ENCODE measurements at places on chromosomes 6 and 20.

GRCh38 chr6:12423832-12424231 lies 133.7 kb downstream of the EDN1 start:
- no peak for DNase-seq

GRCh38 chr20:48584391-48585060 lies 243.3 kb downstream of the PREX1 start:
- no peak for DNase-seq

DNA sequence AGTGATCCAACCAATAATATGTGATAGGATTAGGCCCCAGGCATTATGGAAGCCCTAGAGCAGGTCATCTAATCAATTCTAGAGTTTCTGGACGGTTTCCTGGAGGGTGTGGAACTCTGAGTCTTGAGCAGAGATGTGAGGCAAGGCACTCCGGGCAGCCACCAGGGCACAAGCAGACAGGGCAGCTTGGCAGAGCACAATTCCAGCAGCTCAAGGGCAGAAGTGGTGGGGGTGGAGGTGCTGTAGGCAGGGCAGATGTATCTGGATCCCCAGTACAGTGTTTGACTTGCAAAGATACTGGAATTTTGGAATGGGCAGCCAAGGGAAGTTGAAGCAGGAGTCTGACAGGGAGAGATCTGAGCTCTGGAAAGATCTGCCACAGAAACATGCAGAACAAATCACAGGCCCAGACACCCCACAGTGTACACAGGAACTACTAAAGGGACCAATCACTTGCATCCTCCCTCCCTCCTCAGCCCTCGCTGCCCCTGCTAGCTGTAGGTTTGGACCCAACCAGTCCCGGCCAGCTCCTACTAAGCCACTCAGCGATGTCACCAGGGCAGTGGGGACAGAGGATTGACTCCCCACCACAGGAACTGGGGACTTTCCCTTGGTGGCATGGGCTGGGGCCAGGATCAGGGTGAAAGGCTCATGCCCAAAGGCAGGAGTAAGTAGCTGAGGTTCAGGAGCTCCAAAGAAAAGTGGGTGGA lies 47.0 kb downstream of the TFEB start:
- DNase-seq = no peak

DNA sequence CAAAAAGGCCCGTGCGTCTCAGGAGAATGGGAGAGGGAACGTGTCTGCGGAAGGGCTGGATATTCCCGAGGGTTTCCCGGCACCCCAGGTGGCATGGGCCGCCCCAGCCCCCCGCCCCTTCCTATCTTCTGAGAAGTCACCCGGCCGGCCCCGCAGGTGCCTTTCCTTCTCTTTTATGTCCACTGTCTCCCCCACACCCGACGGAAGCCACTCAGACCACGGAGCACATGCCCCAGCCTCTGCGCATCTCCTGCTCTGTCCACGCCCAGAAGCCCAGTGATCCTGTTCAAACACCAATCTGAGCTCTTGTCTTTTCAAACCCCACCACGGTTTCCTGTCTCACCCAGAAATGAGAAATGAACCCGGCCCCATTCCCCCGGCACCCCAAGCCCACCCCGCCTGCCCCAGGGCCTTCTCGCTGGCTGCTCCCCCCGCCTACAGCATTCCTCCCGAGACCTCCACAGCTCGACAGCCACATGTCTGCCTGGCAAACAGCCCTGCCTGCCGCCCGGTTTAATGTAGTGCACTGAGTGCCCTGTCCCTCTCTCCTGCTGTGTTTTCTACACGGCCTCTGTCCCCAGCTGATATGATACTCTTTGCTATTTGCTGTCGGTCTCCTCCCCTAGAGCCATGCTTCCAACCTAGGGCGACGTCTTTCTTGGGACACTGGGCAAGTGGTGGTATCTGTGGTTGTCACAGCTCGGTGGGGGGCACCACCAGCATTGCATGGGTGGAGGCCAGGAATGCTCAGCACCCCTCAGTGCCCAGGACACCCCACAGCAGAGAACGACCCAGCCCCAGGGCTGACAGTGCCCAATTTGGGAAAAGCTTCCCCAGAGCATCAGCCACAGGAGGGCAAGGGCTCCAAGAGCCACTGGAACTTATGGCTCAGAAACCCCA lies 182.7 kb downstream of the TAF4 start:
- DNase-seq = no peak

- no peak for DNase-seq
These were observed 20.4 kb upstream of the BPIFB1 start for GRCh38 chr20:33262658-33263065.

DNA sequence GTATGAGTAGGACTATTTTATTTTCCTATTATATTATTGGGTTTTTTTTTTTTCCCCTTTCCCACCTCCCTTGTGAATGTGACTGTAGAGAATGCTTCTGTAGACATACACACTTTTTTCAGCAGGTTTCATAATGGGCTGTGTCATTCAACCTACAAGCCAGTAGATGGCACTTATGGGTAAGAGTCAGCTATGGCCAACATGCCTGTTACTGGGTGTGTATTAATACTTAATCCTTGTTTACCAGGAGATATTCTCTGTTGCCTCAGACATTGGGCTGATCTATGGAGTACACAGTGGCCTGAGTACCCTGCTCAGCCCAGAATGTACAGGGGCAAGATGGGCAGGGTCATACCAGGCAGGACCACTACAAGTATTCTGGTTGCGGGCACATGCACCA lies 382.5 kb downstream of the EPHA7 start:
- DNase-seq = no peak

- no peak for DNase-seq
These were observed 291.6 kb upstream of the CDH4 start for GRCh38 chr20:60960500-60960899.

DNA sequence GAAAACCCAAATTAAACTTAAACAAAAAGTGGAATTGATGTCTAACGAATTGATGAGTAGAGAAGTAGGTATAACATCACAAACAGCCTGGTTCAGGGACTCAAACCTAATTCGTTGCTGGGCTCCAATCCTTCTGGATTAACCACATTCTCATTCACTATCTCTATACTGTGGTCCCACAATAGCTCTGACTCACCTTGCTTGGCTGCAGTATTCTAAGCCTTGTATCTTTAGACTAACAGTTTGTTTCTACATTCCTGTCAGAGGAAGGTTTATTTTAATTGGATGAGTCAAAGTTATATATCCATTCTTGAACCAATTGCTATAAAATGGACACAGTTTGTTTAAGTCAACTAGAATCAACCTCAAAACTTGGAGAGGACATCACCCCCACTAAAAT lies 530.5 kb upstream of the PTCHD4 start:
- no peak for DNase-seq

GRCh38 chr6:56714982-56715456 lies 72.3 kb upstream of the DST start:
- DNase-seq = no peak

DNA sequence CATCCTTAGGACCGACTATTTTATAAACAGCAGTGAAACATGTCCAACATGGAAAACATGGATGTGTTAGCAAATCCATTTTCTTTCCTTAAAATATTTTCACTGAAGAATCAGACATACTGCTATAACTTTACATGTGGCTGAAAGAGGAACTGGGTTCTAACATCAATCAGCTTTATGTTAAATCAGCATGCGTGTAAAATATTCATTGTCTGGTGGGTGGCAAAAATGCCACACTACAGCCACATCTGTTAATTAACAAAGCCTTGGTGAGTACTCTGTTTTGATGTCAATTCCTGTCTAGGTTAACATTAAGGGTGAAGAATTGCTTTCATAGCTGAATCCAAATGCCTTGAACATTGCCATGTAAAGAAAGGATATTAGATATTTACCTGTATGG lies 222.6 kb upstream of the CEP162 start:
- DNase-seq = no peak

- no peak for DNase-seq
These were observed 124.6 kb downstream of the WDR27 start for GRCh38 chr6:169577236-169577635.
